NCI-H1048 (cell line): ENCODE measurements at places on chromosomes 7 and 10.

- no peak for DNase-seq
Measured at GRCh38 chr10:114649217-114649903, 8.7 kb downstream of the ABLIM1 start.

DNA sequence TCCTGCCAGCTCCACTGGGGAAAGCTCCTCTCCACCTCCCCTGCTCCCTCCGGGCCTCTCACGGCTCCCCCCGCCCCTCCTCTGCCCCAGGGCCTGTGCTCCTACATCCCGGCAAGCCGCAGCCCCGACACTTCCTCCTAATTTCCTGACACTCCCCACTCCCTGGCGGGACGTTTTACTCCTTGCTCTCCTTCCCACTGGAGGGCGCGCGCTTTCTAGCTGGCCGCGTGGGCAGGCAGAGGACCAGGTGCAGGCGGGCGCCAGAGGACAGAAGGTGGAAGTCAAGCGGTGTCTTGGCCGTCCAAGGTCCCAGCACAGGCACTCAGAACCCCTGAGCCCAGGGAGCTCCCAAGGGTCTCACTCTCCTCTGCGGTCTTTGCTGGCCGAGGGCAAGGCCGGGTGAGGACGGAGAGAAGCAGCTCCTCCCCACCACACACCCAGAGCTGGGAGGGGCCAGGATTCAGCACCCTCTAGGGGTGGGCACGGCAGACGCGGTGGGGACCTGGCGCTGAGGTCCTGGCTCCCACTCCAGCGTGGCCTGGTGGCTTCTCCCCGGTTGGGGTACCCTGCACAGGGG is 19.1 kb downstream of the ADAM8 start:
- no peak for DNase-seq

DNA sequence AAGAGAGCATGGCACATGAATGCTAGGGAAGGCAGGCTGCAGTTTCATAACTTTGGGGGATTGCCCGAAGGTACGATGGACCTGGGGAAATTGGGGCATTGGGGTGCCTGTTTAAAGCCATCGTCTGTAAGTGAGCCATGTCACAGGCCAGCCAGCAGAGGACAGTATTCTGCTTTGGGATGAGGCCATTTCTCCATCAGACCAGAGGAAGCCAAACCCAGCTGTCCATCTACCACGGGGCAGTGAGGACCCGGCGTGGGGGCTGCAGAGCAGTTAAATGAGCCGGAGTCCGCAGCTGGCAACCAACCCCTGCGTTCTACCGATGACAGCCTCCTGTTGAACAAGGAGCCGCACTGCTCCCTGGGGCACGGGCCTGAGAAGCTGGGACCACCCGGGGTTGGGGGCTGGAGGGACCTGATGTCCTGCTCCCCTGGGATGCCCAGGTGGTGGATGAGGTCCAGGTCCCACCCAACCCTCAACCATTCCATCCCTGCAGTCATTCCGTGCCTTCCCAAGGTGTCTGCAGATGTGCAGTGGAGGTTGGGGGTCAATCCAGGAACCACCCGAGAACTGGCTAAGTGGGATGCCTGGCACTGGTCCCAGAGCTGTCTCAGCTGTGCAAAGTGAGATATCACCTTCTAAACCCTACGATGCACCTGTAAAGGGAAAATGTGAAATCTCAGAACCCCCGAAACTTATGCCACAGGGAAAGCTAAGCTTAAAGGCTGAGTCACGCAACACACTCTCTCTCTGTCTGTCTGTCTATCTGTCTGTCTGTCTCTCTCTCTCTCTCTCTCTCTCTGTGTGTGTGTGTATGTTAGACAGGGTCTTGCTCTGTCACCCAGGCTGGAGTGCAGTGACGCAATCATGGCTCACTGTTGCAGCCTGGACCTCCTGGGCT is 12.1 kb upstream of the RHBDD2 start:
- no peak for DNase-seq

DNA sequence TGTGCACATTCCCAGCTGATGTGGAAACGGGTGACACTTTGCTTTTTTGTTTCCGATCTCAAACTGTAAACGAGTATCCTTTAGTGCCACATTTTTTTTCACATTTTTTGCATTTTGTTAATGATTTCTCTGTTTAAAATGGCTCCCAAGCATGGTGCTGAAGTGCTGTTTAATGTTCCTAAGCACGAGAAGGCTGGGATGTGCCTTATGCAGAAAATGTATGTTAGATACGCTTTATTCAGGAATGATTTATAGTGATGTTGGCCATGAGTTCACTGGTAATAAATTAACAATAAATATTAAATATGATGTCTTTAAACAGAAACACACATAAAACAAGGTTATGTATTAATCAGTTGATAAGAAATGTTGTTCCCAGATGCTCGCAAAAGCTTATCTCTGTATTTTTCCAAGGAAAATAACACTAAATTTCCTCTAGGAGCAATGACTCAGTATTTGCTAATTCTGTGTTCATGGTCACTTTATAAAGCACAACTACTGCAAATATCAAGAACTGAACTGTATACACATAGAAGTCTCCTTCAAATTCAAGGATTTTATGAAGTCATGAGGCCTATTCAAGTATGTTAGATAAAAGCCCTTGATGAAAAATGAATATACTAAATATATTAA is 305.9 kb upstream of the SMIM30 start:
- no peak for DNase-seq

GRCh38 chr10:109866995-109867635 is 56.2 kb downstream of the XPNPEP1 start:
- DNase-seq: no peak

- no peak for DNase-seq
Measured at GRCh38 chr7:116087291-116087690, 56.7 kb upstream of the TFEC start.

DNA sequence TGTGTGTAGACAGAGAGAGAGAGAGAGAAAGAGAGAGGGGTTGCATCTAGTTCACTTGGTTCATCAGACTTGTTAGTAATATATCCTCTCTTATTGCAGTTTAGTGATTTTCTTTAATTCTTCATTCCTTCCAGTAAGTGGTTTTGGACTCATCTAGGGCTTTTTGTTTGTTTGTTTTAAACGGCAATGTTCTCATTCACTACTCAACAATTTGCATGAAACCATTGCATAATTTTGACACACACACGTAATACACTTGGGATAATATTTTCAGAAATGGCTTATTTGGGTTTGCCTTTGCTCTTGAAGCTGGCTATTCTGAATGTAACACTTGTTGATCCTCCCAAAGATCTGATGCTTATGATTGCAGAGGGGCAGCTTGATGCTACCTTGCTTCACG is 16.4 kb upstream of the ZNF32 start:
- DNase-seq: no peak

DNA sequence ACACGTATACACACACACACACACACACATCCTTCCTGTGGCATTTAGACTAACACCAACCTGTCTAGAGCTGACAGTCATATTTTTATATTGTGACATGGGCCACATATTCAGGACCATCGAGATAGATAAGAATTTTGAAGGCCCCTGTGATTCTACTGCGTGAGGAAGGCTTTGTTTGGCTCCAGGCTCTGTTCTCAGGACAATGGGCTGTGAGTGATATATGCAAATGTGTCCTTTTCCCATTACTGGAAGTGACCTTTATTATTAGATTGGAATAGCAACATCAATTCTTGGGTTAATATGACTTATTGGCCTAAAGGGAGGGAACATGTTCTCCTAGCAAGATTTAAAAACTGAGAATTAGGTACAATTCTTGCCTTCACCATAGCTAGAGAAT is 156.1 kb downstream of the SPAG6 start:
- no peak for DNase-seq
